ENCODE measurements at places on chromosomes 1 and 21.
A peak's percentile ranks its signal among the peaks of the same experiment; 100 is the strongest.

GRCh38 chr1:218459450-218459849 is 114.3 kb downstream of the TGFB2 start:
- no peak for DNase-seq

- no peak for DNase-seq
Observed at GRCh38 chr1:36327421-36328087, 4.1 kb upstream of the EVA1B start.

- DNase-seq, result no peak
Observed at GRCh38 chr1:214943054-214943453, 139.5 kb upstream of the KCNK2 start.

GRCh38 chr21:20016435-20017005 is 981.7 kb upstream of the NCAM2 start:
- DNase-seq, result no peak

- no peak for DNase-seq
Observed at GRCh38 chr1:221604948-221605347, 136.9 kb downstream of the DUSP10 start.

DNA sequence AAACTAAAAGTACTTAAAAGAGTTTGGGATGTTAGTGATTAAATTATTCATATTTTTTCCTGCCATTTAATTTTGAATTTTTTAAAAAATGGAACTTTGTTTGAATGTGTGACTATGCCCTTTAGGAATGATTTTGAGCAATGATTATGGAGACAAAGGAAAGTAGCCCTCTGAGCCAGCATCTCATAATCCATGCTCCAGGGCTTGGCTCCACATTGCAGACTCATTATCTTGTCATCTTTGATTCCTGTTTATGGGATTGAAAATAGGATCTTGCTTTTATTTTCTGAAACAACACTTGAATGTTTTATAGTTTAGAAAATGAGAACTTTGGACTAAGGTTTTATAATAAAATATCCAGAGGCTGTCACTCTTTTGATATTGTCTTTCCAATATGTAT is 14.5 kb downstream of the AXDND1 start:
- no peak for DNase-seq

DNA sequence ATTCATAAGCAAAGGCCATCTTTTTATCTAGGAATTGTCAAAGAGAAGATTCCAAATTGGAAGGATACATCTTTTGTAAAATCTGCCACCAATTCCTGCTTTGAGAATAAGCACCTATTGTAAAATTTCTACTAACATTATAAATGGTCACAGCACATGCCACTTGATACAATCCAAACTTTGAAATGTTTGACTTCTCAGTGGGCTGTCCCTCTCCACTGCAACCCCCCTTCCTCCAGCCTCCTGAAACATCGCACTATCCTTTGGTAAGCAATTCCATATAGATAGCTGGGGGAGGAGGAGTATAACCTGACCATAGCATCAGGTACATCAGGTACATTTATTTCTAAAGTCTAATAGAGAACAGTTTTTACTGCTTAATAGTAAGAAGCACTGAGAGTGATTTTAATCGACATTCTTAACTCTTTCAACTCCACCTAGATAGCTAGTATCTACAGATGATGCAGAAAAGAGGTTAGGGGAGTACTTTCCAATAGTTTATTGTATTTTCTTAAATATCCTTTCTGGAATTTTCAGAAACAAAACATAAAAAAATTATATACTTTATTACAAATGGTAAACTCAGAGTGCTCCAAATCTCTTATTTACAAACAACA is 2.9 kb downstream of the JUN start:
- peak; percentile 28 for DNase-seq
